ENCODE measurements at places on chromosomes 12 and 14.

GRCh38 chr12:47710278-47710677, 4.4 kb upstream of the RPAP3 start:
- DNase-seq, result no peak

GRCh38 chr14:40487824-40488223, 1055.6 kb upstream of the FBXO33 start:
- DNase-seq, result no peak

GRCh38 chr14:84401631-84402030, 1128.3 kb upstream of the FLRT2 start:
- DNase-seq, result no peak

- no peak for DNase-seq
Measured at GRCh38 chr12:44874981-44875416, 1.1 kb downstream of the NELL2 start.

DNA sequence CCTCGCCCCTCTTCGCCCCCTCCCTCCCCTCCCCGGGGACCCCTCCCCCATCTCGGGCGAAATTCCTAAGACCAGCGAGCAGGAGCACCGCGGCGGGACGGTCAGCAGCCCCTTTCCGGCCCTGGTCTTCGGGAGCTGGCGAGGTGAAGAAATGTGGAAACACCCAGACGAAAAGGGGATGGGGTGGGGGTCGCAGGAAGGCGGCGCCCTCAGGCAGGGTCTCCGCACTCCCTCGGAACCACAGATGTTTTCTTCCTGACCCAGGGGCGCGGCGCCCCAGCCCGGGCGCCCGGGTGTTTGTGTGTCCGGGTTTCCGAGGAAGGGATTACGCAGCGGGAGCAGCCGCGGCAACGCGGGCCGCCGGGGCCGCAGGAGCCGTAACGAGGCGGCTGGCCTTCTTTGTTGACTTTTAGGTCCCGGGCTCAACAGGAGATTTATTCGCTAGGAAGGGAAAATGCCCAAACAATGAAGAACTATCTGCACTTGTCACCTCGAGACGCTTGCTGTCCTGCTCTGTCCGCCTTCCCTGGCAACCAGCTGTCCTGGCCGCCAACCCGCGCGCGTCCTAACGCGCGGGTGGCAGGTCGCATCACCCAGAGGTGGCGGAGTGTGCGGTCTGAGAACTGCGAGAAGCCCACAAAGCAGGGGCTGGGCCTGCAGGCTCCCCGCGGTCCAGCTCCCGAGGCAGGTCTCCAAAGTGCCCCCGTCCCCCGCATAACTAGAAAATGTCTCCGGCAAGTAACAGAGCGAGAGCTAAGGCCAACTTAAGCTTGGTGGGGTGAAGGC, 7.0 kb downstream of the FOXA1 start:
- DNase-seq, result no peak

- DNase-seq, result no peak
Measured at GRCh38 chr14:96722736-96723135, 74.4 kb upstream of the VRK1 start.

DNA sequence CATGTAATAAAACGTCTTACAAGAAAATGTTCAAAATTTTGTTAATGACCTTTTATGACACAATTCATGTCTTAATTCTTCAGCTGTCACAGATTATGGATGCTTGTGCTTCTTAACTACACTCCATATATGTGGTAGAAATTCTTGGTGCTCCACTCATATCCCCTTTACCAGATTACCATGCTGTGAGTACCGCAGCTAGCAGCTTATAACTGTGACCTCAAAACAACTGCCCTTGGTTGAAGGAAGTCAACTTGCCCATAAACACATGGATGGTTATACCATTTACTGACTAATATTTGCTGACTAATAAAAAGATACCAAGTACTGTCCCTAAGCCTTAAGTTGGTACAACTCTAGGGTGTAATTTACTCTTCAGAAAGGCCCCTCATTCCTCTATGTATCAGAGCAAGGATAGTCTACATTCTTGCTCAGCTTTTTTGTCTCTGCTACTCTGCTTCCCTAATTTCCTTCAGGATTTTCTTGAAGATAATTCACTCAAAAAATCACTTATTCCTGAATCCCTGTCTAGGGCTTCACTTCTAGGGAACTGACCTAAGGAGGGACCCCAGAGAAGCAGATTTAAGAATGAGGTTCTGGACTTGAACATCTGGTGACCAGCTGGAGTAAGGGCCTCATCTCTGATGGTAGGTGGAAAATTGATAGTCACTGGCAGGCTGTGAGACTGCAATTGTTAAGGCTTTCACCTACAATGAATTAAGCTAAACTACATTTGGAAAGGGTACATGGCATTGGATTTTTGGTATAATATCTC, 152.3 kb downstream of the SLC6A15 start:
- no peak for DNase-seq

- no peak for DNase-seq
Measured at GRCh38 chr12:49323524-49324097, 556 bp downstream of the TROAP start.

DNA sequence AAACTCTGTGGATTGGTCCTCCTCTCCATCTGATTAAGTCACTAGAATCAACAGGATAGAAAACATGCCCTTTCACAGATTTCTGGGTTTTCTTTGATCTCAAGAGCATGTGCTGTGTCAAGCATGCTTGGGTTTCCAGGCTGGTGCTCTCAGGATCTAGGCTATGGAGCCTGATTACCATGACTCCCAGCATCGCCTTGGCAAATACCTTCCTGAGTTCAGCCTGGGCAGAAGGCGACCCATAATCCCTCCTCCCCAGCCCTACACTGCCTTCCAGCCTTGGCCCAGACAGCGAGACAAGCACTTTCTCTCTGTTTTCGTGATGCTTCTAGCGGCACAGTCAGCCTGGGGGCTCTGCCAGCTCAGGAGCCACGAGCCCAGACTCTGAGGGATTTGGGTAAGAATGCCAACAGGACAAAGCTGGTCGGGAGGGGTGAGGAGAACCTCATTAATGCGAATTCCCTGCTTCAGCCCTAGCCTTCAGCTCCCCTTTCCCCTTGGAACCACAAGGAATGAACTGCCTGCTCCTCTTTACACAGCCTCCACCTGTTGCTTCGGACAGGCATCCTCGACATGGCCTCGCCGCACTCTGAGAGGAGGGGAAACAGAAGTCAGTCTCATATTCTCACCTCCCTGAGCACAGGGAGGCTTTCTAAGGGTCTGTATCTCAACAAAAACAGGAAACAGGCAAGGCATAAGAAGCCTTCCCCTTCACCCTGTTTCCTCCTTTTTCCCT, 227.1 kb downstream of the MSRB3 start:
- no peak for DNase-seq

DNA sequence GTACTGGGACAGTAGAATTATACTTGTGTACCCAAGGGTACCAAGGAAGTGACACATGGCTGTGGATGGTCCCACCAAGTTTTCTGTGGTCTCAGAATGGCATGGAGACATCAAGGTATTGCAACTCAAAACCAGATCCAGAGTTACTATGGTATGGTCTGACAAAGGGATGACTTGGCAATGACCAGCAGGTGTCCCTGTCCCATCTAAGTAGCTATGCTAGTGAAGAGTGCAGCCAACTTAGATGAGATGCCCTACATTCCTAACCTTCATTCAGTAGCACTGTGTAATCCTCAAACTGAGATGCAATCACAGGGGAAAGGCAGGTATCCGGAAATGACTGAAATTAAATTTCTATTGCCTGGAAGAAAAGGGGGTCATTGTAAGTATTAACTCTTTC, 188.7 kb upstream of the TMEM260 start:
- DNase-seq, result no peak

- peak; percentile 29 for DNase-seq
Measured at GRCh38 chr12:19431407-19432308, 7.6 kb upstream of the AEBP2 start.

DNA sequence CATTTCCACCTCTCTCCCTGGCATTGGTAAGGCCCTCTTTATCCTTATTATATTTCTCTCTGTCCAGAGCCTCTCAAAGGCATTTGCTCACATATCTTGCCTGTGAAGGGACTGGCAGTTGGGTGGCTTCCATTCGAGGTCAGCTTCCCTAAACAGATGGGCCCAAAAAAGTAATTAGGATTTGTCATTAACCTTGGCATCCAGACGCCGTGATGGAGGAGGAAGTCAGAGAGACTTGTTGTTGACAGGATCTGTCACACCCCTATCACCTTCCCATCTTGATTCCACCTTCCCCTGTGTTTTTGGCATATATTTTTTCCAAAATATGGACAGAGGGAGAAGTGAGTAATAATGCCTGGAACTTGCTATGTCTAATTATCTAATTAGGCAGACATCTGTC, 54.0 kb upstream of the OAS1 start:
- no peak for DNase-seq

DNA sequence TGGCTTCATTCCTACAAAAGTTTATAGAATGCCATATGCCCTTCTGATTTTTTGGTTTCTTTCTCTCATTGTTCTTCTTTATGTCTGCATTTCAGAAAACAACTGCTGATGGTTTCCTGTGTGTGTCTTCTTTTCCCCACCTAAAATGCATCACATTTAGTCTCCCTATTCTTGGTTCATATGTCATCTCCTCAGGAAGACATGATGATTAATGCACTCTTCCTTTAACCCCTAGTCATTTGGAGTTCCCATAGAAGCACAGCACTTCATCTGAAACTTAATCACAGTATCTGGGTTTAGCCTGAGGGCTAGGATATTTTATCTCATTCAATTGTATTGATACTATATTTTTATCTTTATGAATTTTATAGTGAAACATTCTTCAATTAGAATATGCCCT, 21.5 kb downstream of the GNPNAT1 start:
- DNase-seq, result no peak

GRCh38 chr14:47539031-47539461, 136.4 kb downstream of the MDGA2 start:
- no peak for DNase-seq

DNA sequence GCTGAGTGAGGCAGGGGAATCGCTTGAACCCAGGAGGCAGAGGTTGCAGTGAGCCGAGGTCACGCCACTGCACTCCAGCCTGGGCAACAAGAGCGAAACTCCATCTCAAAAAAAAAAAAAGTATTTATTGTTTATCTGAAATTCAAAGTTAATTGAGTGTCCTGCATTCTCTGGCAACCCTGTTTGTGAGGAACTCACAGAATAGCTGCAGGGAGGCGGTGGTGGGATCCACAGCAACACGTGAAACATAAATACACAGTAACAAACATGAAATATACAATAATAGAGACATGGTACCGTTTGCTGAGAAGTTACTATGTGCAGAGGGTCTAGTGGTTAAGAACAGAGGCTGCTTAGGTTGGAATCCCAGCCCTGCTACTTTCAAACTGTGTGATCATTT, 43.7 kb upstream of the RFLNA start:
- no peak for DNase-seq

DNA sequence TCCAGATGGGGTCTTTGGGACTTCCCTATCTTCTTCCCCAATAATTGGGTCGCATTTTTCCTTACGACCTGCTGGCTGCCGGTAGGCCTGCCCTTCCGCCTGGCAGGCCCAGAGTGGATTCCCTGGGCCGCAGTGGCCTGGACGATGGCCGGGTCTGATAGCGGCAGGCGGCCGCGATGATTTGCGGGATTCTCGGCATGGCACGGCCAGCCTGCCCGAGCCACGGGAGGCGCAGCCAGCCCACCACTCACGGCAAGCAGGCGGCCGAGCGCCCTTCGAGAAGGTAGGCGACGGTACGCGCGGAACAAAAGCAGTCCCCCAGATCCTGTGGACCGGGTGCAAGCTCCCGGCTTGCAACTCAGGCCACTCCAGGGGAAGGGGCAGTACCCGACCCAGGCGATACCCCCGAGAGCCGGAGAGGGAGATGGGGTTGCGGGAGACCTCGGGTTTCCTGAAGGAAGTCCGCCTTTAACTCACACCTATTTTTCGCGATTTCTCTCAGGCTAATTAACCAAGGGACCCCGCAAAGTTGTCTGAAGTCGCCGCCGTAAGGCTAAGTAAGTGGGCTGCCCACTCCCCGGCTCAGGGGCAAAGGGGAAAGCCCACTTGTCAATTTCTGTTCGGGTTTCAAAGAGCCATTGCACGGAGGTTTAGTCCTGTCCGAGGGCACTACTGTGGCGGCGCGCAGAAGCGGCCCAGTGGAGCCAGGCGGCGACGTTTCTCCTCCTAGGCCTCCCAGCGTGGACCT, 1.4 kb upstream of the GSC start:
- no peak for DNase-seq

- DNase-seq, result no peak
Measured at GRCh38 chr12:127667131-127667685, 599.8 kb upstream of the TMEM132C start.

DNA sequence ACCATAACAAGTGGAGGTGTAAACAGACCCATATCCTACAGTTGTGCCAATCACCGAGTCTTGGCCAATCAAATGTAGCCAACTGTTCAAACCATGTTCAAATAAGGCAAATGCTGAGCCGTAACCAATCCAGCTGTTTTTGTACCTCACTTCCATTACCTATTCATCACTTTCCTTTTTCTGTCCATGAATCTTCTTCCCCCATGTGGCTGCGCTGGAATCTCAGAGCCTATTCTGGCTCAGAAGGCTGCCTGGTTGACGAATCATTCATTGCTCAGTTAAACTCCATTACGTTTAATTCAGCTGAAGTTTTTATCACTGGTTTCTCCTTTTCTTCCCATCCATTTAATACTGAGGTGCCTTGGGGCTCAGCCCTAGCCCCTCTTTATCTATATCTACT, 71.1 kb downstream of the TBC1D30 start:
- DNase-seq, result no peak

DNA sequence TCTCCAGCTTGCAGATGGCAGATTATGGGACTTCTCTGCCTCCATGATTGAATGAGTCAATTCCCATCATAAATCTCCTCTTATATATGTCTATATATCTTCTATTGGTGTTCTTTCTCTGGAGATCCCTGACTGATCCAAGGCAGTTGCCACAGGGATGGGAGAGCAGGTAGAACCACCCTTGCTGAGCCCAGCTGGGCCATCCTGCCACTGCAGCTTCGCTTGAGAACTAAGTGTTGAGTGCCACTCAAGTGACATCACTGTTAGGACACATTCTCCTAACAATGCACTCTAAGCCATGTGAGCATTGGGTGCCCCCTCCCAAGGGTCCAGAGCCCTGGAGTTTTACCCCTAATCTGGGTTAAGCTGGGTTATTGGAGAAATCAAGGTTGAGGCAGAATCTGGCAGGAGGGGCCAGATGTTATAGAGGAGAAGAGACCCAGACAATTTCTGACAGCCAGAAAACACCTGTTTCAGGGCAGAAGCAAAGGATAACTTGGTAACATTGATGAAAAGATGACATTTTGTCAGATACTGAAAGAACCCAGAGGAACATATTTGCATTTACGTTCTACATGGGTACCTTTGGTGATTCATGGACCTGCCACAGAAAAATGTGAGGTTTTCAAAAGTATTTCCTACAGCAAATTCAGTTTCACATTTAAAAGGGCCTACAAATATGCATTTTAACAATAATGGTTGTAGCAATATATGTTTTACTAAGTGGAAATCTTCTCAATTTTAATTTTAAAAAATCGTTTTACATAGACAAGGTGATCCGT, 57.2 kb upstream of the MAX start:
- no peak for DNase-seq

DNA sequence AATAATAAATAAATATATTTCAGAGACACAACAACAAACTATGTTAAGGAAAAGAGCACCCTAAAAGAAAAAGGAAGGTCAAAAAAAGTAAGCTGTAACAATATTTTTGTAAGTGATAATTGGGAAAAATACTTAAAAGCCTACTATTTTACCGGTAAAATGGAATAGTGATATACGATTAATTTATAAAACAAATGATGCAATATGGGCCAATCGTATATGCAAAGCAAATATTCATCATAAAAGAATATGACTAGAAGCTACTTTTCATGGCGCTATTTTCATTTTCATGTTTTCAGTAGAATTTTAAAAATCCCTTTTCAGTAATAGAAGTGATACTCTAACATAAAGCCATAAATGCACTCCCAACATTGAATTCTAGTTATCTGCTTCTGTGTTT, 131.0 kb upstream of the AMIGO2 start:
- DNase-seq, result no peak

- DNase-seq, result no peak
Measured at GRCh38 chr14:89856871-89857345, 97.6 kb downstream of the EFCAB11 start.
